Stimulated activated CD4-positive, alpha-beta T cell treated with anti-CD3 and anti-CD28 coated beads, Interleukin-4, amount 100 ng/mL, for 4 hours (primary cell): ENCODE measurements at places on chromosomes 3 and 15.
A peak's percentile ranks its signal among the peaks of the same experiment; 100 is the strongest.

GRCh38 chr15:63612300-63612699 is 15.1 kb downstream of the FBXL22 start:
- no peak for DNase-seq

DNA sequence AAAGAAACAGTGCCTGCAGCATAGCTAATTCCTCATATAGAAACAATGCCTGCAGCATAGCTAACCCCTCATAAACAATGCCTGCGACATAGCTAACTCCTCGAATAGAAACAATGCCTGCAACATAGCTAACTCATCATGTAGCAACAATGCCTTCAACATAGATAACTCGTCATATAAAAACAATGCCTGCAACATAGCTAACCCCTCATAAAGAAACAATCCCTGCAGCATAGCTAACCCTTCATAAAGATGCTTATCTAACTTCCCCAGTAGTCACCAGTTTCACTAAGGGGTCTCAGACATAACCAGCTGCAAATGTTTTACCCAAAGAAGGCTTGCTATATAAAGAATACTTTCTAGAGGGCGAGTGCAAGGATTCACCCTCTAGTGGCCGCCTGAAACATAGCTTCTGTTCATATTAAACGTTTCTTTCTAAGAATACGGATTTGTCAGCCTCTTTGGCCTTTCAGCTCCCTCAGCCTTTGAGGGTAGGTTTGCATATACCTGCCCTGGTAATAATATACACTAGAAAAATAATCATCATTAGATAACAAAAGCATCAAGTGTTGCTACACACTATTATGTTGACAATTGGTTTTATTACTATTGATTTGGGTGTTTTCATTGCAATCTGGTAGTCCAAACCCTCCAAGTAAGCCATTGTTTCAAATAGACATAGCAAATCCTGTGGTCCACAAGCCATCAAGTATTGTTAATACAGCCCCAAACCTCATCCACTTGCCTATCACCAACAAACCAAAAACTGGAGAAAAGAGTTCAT is 44.4 kb upstream of the FAN1 start:
- DNase-seq, result no peak

DNA sequence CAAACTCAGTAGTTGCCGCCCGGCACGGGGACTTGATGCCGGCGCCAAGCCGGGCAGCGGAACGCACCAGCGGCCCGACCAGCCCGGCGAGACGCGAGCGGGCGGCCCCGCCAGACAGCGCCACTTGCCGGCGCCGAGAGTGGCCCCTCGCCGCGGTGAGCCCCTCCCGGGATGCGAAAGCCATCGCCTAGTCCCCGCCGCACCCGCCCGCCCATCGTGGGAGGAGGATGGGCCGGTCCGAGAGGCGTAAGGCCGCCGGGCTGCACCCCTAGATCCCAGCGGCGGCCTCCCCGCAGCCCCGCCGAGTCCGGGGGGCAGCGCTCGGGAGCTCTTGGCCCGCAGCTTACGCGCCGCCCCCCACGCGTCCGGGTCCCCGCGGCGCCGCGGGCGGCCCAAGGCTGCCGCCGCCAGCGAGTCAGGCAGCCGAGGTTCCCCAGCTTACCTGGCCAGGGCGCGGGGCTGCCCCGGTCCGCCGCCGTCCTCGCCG is 609 bp downstream of the GOLGA8A start:
- peak; percentile 52 for DNase-seq

DNA sequence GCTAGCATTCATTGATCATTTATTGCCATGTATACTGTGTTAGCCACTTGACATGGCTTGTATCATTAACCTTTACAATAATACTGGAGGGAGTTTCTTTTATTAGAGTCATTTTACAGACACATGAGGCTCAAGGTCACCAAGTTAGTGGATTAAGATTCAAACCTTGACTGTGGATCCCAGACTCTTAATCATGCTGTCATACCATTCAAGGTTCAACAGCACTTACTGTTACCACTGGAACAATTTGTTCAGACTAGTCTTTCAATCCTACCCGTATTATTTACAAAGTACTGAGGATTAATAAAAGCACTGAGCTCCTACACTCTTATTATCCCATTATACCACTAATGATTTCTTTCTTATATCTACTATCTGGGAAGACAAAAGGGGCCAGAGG is 1.2 kb downstream of the COX17 start:
- DNase-seq, result no peak

- no peak for DNase-seq
Measured at GRCh38 chr3:81198756-81199155, 562.7 kb downstream of the GBE1 start.

GRCh38 chr15:100200287-100200880 is 141.4 kb downstream of the ADAMTS17 start:
- DNase-seq, result no peak

- no peak for DNase-seq
Measured at GRCh38 chr3:108088146-108088545, 2.7 kb downstream of the CD47 start.

DNA sequence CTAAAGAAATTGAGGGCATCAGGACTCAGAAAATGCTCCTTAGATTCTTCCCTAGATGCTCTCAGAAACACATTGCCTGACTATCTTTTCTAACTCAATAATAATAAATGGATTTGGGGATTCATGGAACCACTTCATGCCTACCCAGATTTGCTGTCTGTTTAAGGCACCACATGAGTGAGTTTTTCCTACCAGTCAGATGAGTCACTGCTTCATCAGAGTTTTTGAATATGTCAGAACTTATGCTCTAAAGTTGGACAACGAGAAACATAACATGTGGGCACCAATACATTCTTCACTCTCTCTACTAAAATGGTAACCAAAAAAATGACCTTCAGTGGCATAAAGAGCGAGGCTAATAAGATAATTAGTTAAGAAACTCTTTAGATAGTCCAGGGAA is 1135.1 kb downstream of the TUSC7 start:
- DNase-seq, result no peak

GRCh38 chr3:129893581-129894070 is at the start of gene TMCC1:
TMCC1 (minus strand) TSS chr3:129893711.
- peak; percentile 90 for DNase-seq

DNA sequence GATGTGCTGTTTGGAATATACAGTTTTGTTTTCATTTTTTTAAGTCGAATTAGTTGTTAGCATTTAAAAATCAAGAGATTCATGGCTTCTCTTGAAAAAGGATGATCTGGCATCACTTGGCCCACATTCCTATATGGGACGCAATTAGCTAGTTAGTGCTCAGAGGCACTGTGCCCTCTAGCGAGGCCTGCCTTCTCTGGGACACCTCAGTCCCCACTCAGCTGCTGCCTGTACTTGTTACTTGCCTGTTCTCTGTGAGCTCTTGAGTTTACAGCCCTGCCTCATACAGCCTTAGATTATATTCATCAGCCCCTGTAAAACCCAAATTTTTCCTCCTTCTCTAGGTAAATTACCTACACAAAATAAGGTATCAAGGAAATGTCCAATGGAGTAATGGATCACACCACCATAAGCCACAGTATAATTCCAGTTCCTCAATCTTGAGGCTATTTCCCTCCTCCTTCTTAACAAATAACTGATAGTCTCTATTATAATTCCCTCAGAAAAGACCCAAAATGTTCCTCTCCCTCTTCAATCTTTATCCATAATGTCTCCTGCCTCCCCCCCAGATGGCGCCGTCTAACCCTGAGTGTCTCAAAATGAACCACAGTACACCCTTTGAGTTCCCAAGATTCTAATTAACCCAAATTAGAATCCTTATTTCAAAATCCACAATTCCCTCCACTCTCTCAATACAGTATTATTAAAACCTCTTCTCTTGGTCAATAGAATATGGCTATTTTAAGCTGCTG is 2.7 kb downstream of the ZMAT3 start:
- DNase-seq, result peak; percentile 19

DNA sequence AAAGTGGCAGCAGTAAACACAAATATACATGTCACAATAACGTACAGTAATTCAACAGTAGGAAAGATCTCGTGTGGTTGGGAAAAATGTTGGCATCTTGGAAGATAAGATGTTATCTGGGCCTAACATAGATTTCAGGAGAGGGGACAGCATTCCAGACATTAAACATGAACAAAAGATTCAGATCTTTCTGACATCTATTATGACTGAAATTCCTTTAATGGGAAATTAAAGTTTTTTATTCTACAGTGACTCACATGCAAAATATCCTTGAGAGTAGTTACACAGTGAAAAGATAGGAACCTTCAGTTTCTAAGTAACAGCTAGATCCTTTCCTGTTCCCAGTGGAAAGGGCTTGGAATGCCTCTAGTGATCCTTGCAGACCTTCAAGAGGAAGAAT is 9.2 kb downstream of the NDUFB5 start:
- DNase-seq, result no peak

DNA sequence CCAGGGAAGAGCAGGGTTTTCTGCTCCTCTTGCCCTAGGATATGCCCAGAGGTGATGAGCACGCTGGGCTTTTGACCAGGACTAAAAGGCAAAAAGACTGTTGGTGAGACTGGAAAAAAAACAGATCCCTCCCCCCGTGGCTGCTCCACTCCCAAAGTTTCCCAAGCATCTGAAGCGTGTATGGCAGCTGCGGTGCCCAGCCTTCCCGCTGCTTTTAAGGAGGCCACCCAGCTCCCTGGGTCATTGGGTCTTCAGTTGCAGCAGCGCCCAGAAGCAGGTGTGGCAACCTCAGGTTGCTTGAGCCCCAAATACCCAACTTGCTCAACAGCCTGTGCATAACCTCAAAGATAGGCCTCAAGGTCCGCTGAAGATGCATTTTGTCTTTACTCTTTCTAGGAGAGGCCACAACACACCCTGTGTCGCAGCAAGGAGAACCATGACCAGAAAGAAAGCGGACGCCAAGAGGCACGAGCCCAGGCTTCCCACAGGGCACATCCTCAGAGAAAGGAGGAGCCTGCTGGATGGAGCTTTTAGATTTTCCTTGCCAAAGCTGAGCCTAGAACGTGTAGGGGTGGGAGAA is 2.0 kb downstream of the SRGAP3 start:
- DNase-seq, result no peak

- DNase-seq, result no peak
Measured at GRCh38 chr3:78153973-78154372, 1114.1 kb downstream of the ROBO2 start.

DNA sequence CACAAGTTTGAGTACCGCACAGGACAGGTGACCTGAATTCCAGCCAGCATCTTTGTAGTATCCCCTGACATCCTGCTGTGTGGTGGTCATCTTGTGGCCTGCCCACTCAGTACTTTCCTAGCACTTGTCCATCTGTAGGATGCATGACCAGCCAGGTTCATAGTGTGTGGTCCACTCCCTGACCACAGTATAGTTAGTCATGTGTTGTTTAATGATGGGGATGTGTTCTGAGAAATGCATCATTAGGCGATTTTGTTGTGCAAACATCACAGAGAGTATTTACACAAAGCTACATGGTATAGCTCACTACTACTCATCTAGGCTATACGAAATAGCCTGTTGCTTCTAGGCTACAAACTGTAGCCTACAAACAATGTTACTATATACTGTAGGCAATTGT is 16.9 kb upstream of the RBPMS2 start:
- no peak for DNase-seq

DNA sequence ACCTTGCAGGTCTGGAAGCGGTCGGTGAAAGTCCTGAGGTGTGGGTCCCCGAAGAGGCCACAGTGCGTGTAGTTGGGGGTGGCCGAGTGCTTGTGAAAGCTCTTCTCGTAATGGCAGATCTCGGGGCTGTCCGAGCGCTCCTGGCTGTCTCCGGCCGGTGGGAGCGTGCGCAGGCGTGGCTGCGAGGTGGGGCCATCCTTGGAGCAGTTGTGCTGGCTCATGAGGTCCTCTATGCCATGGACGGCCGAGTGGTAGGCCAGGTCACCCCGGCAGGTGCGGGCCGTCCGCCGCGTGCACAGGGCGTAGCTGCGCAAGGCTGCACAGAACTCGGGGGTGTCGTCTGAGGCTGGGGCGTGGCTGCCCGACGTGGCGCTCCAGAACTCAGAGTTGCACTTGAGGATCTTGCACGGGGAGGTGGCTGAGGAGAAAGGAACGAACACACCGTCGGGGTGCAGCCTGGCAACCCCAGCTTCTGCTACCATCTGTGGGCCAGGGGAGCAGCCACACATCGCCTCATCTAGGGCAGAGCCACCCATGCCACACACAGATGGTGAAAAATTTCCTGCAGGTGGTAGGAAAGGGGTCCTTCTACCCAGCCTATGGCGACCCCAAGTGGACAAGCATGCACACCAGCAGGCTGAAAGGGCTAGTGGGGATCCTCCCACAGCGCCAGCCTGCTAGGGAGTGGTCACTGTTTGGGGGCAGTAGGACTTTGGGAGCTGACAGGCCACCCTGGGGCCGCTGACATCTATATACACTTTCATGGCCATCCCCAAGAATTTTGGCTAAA is 36.7 kb downstream of the RGMA start:
- DNase-seq, result no peak

- no peak for DNase-seq
Measured at GRCh38 chr3:33881156-33882064, 83.0 kb downstream of the PDCD6IP start.

DNA sequence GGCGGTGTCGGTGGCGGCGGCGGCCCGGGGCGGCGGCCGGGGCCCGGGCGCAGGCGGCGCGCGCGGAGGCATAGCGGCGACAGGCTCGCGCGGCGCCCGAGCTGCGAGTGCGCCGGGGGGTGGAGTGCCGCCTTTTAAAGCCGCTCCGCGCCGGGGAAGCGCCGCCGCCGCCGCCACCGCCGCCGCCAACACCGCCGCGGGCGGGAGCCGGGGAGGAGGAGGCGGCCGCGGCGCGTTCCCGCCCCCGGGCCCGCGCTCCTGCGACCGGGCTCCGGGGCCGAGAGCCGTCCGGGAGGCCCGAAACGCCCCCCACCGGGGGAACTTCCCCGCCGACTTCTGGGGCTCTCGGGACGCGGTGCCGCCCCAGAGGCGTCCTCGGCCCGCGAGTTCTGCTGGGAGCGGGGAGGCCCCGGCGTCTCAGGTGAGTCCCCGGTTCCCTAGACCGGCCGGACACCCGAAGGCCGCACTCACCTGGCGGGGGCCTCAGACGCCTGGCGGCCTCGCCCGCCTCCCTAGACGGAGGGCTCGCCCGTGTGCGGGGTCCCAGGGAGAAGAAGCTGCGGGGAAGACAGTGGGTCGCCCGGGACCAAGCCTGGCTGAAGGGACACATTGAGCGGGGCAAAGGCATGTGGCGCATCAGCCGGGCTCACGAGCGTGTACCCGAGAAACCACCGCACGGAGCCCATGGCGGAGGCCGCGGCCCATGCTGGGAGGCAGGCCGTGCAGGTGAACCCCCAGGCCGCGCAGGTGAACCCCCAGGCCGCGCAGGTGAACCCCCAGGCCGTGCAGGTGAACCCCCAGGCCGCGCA is at the start of gene PCSK6:
PCSK6 (minus strand) TSS at position 109 of the 809 bp plus-strand sequence; CDS start at position 72, 37 bp downstream.
- no peak for DNase-seq

DNA sequence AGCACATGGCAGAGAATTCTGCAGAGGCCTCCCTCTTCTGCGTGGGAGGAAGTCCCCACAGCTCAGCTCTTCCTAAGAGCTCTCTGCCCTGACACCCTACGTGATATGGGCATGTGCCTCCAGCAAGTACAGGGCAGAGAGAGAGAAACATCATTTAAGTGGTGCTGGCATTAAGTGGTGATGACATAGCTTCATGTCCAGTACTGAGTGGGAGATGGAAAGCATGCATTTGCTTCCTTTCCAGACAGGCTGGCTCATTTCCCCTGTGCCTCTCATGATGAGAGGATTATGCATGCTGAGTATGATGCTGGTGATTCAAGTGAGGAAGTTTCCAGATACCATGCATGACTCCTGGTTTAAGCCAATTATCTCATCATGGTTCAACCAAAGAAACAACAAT is 26.9 kb downstream of the BFSP2 start:
- no peak for DNase-seq

- no peak for DNase-seq
Measured at GRCh38 chr3:99330924-99331532, 307.4 kb upstream of the COL8A1 start.

GRCh38 chr3:59150039-59150438 is 100.2 kb upstream of the CFAP20DC start:
- no peak for DNase-seq
